ENCODE measurements at places on chromosomes 2 and 18.

DNA sequence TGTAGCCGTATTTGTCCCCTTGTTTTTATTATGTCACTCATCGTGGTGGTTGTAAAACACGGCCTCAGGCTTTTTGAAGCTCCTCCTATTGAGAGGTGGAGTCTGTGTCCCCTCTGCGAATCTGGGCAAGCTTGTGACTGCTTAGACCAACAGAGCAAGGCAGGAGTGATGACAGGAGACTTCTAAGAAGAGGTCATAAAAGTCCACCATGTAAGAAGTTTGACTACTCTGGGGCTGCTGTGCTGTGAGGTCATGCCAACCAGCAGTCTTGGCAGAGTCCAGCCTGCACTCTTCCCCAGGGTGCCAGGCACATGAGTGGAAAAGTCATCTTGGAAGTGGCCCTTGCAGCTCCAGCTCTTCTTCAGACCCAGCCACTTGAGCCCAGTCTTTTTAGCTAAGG is 83.8 kb upstream of the SPTBN1 start:
- DNase-seq: no peak

- DNase-seq: no peak
Measured at GRCh38 chr18:78991446-78991845, 11.8 kb downstream of the SALL3 start.

GRCh38 chr2:201786471-201786870 is 5.7 kb upstream of the ALS2 start:
- DNase-seq: no peak

DNA sequence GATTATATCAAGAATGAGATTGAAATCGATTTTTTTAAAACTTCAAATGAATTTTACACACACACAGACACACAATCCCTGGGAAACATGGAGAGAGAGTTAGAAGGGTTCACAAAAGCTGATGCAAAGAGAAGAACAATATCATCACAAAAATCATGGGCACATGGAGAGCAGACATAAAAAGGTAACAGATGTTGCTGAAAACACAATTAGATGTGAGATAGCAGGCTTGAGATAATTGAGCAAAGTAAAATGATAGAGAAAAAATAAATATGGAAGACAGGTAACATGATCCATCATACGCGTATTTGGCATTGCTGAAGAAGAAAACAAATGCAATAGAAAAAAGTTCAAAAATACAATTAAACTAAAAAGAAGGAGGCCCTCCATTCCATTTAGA is 11.6 kb upstream of the B4GALT6 start:
- no peak for DNase-seq

- DNase-seq: no peak
Measured at GRCh38 chr2:166494140-166494624, at the start of gene SCN7A. Gene SCN7A, minus strand, starts transcription at chr2:166494249. Its CDS starts 16,553 bp downstream, at chr2:166477696.

- DNase-seq: no peak
Measured at GRCh38 chr2:223108351-223109050, 56.5 kb downstream of the KCNE4 start.

GRCh38 chr2:101560780-101561315 is 85.9 kb upstream of the RFX8 start:
- DNase-seq: no peak

DNA sequence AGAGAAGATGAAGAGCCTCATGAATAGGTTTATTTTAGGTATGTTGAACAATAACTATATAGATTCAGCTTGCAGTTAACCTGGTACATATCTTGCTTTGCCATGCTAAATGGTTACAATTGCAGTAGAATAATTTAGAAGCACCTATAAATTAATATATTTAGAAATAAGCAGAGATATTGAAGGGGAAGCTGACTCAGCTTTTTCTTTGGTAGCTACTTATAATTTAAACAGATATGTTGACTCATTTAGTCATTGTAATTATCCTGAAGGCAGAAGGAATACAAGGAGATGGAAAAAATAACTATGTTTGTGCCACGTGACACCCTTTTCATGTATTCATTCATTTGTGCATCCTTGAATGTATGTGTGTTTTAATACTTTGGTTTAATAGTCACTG is 755.5 kb downstream of the SUCLG1 start:
- DNase-seq: no peak

- no peak for DNase-seq
Measured at GRCh38 chr18:35730691-35731370, 149.3 kb downstream of the GALNT1 start.

- no peak for DNase-seq
Measured at GRCh38 chr2:204315236-204315662, 230.0 kb upstream of the PARD3B start.

DNA sequence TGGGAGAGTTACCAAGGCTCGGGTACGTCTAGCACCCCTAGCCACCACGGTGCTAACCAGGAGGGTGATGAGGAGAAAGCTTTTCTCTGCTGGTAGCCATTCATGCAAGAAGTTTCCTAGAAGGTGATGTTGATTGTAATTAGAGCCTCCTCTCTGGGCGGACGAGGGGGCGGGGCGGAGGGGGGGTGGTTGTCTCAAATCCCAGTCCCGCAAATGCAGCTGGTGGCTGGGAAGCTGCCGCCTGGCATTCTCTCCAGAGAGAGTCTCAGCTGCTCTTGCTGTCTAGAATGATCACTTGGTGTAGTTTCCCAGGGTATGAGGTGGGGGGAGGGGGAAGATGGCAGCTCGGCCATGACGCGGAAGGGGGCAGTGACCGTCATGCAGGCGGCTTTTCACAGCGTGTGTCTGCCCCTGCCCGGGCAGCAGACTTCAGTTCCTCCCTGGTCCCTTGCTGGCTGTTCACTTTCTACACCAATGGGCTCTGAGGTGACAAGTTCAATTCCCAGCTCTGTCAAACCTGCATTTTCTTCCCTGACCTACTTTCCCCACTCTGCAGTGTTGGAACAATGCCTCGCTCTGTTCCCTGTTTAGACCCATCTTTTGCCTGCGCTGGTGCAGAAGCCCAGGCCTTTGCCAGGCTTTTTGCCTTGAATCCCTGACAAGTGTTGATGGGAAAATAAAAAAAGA is 61.5 kb upstream of the KLF7 start:
- DNase-seq: no peak

GRCh38 chr18:8439055-8439454 is 170.2 kb upstream of the RAB12 start:
- DNase-seq: no peak

DNA sequence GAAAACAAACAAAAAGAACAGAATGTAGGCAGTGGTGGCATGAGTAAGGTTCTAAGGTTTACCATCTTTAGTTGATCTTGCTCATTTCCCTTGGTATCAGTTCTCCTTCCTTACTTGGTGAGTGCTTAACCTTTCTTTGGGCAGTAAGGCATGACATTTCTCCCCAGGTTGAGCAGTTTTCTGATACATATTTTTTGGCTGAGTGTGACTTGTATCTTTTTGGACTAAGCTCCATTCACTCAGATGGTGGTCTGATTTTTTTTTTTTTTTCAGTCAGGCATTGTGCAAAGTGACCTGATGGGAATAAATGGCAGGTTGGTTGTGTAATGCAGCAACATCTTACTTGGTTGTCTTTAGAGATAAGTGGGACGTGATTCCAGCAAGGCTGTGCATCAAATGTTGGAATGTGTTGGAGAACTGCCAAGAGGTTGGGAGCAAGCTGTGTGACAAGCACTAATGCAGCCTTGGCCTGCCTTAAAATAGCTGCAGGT is 15.1 kb downstream of the SPTBN1 start:
- DNase-seq: no peak

DNA sequence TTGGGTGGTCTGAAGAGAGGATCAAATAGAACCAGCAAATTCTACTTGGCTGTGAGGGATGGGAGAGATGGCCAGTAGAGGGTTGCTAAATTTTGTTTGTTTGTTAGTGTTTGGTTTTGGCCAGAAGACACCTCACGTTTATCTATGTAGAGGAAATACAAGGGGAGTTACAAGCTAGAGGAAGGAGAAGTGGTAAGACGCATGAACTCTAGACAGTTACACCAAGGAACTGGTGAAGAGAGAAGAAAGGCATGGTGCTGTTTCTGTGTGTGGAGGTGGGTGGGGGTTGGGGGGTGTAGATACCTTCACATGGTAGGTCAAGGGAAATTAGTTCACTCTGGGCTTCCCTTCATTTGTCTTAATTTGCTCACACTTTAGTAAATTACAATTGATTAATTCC is 25.6 kb downstream of the RASGRP3 start:
- no peak for DNase-seq

DNA sequence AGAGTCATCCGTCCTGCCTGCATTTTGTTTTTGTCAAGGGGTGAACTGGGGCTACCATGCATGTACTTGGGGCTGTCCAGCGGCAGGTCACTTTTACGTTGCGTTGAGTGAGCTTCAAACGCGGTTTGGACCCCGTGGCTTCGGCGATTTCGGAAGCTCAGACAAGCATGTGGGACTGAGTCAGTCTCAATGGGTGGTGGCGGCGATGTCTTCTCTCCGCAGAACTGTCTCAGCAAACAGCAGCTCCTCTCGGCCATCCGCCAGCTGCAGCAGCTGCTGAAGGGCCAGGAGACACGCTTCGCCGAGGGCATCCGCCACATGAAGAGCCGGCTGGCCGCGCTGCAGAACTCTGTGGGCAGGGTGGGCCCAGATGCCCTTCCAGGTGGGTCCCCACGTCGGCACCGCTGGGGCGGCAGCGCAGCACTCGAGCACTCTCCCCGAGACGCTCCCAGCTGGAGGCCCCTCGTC is 21.3 kb downstream of the FBLN7 start:
- DNase-seq: no peak

DNA sequence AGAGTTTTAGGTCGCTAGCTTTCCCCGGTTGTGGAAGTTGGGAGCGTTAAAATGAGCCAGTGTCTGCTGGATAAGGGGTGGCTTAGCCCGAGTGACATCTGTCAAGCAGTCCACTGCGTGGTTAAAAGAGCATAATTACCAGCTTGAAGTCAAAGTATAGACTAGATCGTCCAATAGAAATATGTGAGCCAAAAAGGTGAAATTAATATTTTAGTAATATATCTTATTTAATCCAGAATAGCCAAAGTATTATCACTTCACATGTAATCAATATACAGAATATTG is 654 bp downstream of the COMMD1 start:
- DNase-seq: no peak

GRCh38 chr2:106638580-106638979 is 151.4 kb downstream of the CD8B2 start:
- no peak for DNase-seq

GRCh38 chr2:239846789-239847676 is 178.1 kb downstream of the NDUFA10 start:
- no peak for DNase-seq

DNA sequence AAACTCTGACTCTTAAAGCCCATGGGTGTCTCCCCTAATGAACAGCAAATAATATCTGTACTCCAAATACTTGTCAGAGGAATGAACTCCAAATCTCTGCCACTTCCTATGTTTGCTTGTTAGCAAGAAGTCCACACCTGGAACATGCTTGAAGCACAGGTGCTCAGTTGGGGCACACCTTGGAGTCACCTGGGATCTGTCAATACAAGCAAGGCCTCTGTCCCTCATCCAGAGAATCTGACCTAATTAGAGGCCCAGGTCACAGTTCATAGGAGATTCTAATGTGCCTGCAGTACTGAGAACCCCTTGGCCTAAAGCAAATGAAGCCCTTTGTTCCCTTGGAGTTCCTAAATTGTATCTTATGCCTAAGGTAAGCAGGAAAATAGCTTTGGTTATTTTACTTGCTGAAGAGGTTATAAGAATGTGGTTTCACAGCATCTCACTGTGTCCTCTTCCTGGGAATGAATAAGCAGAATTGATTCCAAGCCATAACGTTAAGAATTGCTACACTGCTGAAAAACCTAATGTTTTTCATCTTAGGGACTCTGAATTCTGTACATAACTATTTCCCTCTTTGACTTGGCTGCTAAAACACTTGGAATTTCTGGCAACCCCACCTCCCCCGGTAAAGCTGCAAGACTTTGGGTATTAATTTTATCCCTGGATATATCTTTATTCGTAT is 113.4 kb downstream of the PIEZO2 start:
- no peak for DNase-seq

GRCh38 chr2:120305296-120305695 is 40.6 kb upstream of the INHBB start:
- DNase-seq: no peak

DNA sequence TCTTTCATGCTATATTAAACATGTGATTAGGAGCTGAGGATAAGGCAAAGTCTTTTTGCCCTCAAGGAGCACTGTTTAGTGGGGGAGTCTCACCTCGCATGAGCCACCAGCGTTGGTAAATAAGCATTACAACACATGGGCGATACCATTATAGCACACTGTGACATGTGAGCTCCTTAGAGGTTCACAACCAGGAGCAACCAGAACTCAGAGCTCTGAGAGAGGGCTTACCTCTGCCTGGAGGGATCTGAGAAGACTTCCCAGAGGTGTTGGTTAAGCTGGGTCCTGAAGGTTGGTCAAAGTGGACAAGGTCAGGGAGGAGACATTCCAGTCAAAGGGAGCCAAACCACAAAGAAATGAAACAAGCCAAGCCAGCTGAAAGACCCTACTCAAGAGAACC is 158.8 kb downstream of the ESCO1 start:
- no peak for DNase-seq

- DNase-seq: no peak
Measured at GRCh38 chr18:12052866-12053265, 40.8 kb upstream of the ANKRD62 start.

- DNase-seq: no peak
Measured at GRCh38 chr2:78029392-78029995, 507.3 kb upstream of the LRRTM4 start.

DNA sequence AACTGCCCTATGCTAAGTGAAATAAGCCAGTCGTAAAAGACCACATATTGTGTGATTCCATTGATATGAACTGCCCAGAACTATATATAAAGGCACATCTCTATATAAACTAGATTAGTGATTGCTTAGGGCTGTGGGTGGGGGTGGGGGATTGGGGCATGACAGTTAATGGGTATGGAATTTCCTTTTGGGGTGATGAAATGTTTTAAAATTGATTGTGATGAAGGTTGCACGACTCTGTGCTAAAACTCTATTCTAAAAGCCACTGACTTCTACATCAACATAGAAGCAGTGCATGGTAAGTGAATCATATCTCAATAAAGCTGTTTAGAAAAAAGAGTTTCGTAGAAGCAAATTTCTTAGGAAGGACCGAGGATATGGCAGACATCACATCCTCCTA is 53.0 kb downstream of the CDCA7 start:
- DNase-seq: no peak

DNA sequence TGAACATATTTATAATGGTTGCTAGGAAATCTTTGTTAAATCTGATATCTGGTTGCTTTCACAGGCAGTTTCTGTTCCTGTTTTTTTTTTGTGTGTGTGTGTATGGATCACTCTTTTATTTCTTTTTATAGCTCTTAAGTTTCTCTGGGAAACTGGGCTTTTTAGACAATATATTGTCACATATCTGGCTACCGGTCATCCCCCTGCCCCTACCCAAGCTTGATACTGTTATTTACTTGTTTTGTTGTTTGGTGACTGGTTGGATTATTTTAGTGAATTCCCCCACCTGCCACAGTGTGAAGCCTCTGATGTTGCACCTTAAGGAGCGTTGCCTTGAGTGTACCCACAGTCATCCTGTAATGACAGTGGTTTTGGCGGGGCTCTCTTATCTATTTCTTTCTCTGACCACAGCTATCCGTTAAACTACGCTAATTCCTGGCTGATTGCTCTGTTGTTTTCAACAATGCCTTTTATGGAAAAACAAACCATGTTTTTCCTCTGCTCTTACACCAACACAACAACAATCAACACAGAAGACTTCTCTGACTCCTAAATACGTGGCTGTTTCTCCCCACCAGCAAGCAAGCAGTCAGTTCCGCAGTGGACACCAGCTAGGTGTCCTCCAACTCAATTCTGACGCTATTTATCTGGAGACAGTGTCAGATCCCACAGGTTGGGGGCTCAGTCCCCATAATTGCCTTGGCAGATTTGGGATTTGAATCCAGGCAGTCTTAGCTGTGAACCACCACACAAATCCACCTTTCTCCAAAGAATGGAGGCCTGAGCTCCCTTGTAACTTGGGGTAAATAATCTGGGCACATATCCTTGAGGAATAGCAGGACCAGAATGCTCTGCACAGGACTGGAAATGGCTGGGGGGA is 10.9 kb downstream of the GNLY start:
- DNase-seq: no peak
